ENCODE measurements at places on chromosomes 5 and 9.

DNA sequence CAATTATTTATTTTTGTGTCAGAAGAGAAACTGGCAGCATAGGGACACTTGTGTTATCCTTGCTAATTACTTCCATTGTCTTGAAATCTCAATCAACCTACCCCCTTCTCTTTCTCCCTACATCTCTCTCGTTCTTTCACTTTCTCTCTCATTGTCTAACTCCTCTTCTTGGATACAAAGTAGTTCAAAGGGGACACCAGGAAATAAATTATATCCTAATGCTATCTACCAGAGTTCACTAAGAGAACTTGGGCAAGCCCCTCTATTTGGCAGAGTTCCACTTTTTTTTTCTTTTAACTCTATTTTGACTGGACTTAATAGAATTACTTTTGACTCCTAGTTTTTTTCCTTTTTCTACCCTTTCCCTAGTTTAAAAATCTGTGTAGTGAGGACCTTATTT, 102.2 kb downstream of the MEF2C start:
- DNase-seq: no peak

GRCh38 chr9:13967011-13967410, 346.9 kb downstream of the NFIB start:
- DNase-seq: no peak

DNA sequence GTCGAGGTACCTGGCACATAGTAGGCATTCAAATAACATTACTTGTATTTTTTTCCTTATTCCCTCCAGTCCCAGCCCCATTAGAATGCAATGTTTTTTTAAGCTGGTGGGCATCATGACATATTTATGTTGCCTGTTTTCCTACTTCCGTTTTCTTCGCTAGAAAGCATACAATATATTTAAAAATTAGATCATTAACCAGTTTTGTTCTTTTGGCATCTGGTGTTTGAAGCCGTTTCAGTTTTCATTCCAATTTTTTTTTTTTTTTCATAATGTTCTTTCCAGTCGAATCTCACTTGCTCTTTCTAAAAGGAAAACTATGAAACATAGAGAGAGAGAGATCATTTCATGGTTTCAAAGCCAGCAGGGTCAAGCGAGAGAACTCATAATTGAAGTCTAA, 228.3 kb upstream of the C9orf72 start:
- no peak for DNase-seq

GRCh38 chr9:92276331-92277032, 17.0 kb downstream of the IARS1 start:
- no peak for DNase-seq

- DNase-seq: no peak
Measured at GRCh38 chr9:14098486-14099180, 215.3 kb downstream of the NFIB start.

- no peak for DNase-seq
Measured at GRCh38 chr5:153209016-153209415, 281.5 kb upstream of the GRIA1 start.

DNA sequence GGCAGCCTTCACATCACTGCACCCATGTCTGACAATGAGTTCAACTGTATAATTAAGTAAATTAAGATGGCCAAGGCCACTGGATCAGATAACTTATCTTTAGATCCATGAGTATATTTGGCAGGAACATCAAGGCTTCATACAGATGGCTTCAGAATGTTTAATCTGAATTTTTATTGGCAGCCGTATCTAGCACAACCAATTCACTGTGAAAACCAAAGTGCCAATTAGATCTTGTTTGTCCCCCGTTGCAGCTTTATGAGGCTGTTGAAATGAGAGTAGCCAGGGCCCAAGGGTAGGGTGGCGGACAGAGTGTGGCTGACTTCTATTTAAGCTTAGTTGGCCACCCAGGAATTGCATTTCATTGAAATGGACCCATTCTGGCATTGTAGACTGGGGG, 137.7 kb downstream of the SYK start:
- DNase-seq: no peak

DNA sequence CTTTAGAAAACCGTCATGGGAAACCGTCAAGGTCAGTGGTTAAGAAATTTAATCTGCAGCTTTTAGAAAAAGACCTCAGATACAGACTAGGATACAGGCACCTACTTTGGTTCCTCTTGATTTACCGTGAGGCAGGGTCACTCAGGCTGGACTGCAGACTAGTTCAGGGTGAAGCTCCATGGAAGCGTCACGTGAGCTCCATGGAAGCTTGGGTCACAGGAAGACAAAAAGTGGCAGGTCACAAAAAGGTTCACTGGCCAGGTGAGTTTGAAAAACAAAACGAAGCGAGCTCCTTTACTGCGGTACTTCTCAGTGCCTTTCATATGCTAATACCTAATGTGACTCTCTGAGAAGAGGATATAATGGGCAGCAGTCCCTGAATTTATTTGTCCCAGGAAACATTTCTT, 43.0 kb downstream of the PRRC2B start:
- no peak for DNase-seq

DNA sequence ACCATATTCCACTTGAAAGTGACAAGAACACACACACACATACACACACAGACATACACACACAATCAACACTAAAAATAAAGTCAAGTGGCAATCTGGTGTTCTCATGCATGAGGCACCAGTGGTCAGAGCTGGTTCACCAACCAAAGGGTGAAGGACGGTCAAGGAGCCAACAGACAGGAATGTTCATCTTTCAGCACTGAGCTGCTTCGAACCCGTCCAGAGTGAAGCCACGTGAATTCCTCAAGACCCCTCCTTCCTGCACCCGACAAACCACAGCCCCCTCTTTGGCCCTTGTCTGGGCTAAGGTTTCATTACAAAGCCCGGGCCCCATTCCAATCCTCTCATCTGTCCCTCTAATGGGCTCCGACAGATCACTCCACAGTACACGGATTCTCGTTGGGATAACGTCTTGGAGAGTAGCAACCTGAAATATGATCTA, 84.5 kb upstream of the SMIM23 start:
- no peak for DNase-seq

DNA sequence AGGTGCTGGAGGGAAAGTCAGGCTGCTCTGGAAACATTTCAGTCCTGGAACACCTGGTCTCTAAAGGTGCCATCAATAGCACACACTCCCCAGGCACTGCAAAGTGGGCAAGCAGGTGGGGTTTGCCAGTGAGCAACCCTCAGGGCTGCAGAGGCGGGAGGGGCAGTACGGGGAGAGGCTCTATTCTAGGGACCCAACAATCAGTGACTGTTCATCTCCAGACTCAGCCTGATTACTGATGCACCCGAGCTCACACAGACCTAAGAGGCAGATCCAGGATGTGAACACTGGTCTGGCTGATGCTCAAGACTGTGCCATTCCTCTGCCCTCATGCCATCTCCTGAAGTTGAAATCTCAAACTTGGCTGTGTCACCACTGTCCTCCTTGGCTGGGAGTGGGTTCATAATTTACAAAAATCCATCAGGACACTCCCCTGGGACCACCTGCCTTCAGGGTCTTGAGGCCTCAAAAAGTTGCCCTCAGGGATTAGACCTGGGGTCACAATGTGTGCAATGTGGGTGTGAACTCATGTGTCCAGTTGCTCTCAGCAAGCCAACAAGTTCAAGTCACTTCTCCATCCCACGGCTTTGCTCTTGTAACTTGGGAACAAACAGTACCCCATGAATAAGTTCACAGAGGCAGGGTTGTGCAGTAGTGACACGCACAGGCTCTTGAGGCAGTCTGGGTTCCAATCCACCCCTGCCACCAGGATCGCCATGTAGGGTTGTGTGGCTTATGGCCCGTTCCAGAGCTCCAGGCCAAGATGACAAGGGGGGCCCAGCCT, 19.9 kb upstream of the KCNMB1 start:
- no peak for DNase-seq

DNA sequence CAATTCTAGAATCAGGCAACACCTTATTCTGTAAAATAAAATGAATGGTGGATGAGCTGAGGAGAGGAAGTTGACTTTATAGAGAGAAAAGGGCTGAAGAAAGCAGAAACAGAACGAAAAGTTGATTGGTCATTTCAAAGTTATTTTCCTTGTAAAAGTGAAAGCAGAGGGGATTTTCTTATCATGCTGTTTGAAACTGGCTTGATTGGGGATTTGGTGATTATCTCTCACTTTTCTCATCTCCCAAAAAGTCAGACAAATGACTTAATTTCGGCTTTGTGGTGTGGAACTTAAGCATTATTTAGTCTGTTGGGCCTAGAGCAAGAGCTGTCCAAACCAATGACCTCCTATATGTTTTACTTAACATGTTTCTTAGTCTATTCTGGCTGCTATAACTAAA, 60.5 kb upstream of the ITGA2 start:
- no peak for DNase-seq

- no peak for DNase-seq
Measured at GRCh38 chr5:93602241-93603077, 19.4 kb downstream of the NR2F1 start.

GRCh38 chr9:109640580-109641371, 139.2 kb upstream of the PALM2AKAP2 start:
- DNase-seq: no peak

- DNase-seq: no peak
Measured at GRCh38 chr5:73678322-73678740, 52.3 kb downstream of the ARHGEF28 start.

- no peak for DNase-seq
Measured at GRCh38 chr9:99092643-99093491, 12.0 kb upstream of the TGFBR1 start.

DNA sequence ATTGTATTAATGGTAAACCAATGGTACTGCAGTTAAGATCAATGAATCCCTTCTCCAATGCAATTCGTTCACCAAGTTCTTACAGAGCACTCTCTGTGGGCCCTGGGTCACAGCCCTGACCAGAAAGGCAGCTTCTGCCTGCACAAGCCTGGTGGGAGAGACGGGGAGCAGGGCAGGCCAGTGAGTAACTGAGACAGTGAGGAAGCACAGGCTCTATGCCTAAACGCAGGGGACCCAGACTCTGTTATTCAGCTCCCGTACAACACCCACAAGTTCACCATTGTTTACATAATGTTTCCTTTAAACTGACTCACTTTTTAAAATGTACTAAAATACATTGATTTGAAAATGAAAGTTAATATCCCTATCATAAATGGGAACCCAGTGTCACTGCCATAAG, 40.5 kb upstream of the CTSL start:
- DNase-seq: no peak

GRCh38 chr5:83723031-83723430, 2.4 kb upstream of the HAPLN1 start:
- DNase-seq: no peak

- no peak for DNase-seq
Measured at GRCh38 chr5:169554251-169554650, 29.3 kb upstream of the SPDL1 start.

GRCh38 chr5:126508962-126509279, 85.7 kb downstream of the GRAMD2B start:
- DNase-seq: no peak

DNA sequence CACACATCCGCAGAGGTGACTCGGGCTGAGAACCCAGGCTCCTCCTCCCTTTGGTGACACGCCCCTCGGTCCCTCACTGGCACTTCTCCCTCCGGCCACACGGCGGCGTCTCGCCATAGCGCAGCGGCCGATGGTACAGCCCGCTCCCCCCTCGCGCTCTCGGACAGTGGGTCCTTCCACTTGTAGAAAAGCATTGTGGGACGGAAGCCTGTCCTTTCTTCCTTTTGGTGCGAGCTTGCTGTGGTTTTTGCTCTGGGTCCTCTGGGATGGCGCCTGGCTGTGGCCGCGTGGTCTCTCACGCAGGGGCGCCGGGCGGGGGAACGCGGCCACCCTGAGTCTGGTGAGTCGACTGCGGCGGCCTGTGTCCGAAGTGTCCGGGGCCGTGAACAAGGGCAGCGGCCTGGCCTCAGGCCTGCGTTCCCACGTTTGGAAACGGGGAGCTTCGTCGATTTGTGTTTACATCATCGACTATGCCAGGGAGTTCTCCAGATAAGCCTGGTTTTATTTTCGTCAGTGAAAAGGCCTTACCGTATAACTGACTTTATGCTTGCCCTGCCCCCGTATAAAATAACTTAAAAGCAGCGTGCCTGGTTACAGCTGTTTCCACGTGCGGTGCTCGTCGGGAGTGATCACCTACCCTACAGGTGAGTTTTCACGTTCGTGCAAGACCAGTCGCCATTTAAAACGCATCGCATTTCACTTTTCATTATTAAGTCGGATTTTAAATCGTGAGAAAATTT, 258.3 kb downstream of the EPB41L4A start:
- peak; percentile 92 for DNase-seq

- no peak for DNase-seq
Measured at GRCh38 chr9:131238402-131239021, 37.8 kb downstream of the FAM78A start.

GRCh38 chr5:58987193-58987592, 404.3 kb downstream of the RAB3C start:
- DNase-seq: no peak

DNA sequence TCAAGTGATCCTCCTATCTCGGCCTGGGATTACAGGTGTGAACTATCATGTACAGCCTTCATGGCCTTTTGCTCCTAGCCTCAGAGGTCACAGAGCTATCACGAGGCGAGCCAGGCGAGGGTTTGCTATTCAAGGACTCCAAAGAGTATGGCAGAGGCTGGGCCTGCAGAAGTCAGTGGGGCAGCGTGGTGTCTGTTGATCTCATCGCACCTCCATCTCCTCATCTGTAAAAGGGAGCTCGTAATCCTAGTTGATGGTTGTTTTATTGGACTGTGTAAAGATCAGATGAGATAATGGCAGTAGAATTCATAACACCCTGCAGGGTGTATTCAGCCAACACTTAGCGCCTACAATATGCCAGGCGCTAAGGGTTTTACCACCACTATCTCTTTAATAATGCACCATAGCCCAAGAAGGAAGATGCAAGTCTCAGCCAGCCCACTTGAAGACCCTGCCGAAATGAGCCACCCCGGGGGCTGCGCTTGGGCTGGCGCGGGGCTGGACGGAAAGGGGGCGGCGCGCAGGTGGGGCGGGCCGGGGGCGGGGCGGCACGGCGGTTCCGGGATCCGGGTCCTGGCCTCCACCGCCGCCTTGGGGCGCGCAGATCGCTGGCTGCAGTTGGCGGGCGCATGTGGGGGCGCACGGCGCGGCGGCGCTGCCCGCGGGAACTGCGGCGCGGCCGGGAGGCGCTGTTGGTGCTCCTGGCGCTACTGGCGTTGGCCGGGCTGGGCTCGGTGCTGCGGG, at the start of gene GALNT12:
GALNT12 (plus strand) TSS at position 601 of the 744 bp plus-strand sequence; CDS start at position 630, 29 bp downstream.
- DNase-seq: peak; percentile 37

DNA sequence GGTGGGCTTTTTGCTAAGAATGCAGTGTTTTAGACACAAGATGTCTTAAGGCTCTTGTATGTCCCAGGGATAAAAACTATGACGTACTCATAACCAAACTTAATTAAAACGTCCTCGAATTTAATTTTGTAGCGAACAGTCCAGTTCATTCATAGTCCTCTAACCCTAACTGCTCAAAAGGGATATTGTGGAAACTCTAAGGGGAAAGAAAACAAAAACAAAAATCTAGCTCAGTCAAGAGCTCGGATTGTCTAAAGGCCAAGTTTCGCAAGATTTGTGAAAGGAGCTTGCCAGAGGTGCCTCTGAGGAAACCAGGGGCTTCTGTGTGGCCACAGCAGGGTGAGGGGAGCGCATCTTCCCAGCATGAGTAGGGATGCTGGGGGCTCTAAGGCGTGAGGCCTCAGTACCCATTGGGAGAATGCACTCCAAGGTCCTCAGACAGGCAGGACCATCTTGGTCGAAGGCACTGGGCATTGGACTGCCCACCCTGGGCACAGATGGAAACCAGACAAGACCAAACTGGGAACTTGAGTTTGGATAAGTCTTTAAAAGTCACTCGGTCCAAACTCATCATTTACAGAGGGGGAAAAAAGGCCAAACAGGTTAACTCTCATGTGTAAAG, 71.8 kb downstream of the PRRT1B start:
- DNase-seq: no peak

- no peak for DNase-seq
Measured at GRCh38 chr9:97506306-97506705, 4.8 kb downstream of the TMOD1 start.

- no peak for DNase-seq
Measured at GRCh38 chr5:43195670-43196265, 3.7 kb downstream of the NIM1K start.
